CD4-positive, alpha-beta T cell (primary cell): ENCODE measurements at places on chromosomes 7 and 10. TPM values are rescaled to one million over a fixed set of nuclear protein-coding genes. Genes with fewer than 3 reads are reported as not detected.

Gene HOXA1
- total RNA-seq, result 0.22 TPM

Gene NKX1-2
- not detected for total RNA-seq

Gene CALD1
- total RNA-seq, result 0.33 TPM

Gene DCLRE1C
- total RNA-seq, result 15.4 TPM

DNA sequence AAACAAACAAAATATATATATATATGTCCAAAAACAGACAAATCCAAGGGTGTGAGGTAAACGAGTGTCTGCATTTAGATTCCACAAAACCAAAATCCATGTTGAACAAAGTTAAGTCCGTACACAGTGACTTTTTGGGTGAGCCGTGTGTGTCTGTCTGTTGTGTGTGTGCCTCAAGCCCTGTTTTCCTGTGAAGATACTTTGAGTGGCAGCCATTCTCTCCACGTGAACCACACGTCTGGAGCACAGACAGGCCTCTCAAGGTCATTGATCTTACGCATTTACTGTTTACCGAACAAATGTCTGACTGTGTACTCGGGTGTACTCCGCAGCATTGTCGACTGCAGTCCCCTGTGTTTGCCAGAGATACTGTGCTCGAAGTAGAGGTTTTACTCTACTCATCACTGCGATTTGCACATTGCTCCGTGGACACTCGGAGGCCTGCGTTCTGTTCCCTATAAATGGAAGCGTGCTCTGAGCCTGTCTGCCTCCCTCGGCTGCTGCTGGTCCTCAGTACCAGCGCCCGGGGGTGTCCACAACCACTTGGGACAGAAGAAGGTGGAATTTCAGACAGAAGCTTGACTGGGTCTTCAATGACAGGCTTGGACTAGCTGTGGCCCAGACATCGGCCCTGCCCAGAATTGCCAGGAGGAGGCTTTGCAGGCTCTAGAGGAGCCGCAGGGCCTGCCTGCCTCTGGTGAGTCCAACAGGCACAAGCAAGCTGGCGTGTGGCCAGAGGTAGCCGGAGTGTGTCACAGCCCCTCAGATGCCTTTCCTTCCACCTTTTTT, 22.1 kb downstream of the CYP17A1 start:
- DNase-seq, result no peak
- H3K36me3 ChIP-seq, result peaks cover 50% of the 10 kb centered on the region
- no peak overlapping the region for H3K4me3 ChIP-seq
- no peak overlapping the region for H3K27ac ChIP-seq
- peaks cover 15% of the 10 kb centered on the region for H3K4me1 ChIP-seq
- H3K27me3 ChIP-seq, result no peaks in the 10 kb centered on the region

GRCh38 chr10:104735757-104736391, 94.8 kb downstream of the SORCS3 start:
- DNase-seq, result no peak
- peaks cover 4% of the 10 kb centered on the region for H3K27me3 ChIP-seq
- no peaks in the 10 kb centered on the region for H3K4me1 ChIP-seq
- no peak overlapping the region for H3K27ac ChIP-seq
- H3K36me3 ChIP-seq, result no peaks in the 10 kb centered on the region

GRCh38 chr7:108947526-108947925, 377.9 kb downstream of the DNAJB9 start:
- no peak overlapping the region for H3K27ac ChIP-seq
- DNase-seq, result no peak
- no peaks in the 10 kb centered on the region for H3K36me3 ChIP-seq

DNA sequence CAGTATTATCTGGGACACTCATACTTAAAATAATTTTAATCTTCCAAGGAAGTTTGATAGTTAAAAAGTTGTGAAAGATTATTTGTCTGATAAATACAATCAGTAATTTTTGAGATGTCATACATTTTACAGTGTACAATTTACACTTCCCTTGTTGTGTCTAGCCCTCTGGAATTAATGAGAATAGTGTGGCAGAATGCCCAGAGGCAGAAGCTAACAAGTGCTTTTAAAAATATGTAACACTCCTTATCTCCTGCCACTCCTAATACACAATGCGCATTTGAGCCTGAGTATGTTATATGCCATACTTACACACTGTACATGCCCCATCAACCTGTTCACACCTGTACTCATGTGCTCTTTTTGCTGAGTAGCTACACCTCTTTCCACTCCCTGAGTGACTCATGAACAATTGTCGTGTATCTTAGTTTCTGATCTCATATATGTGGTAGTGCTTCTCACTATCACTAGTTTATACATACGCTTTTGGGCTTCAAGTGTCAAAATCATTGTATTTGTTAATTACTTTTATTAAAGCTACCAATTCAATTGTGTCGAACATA, 106.9 kb upstream of the GNAI1 start:
- no peaks in the 10 kb centered on the region for H3K4me1 ChIP-seq
- H3K27ac ChIP-seq, result no peak overlapping the region
- H3K4me3 ChIP-seq, result no peak overlapping the region
- DNase-seq, result no peak
- no peaks in the 10 kb centered on the region for H3K36me3 ChIP-seq

Gene C10orf143
- total RNA-seq, result 5.8 TPM

DNA sequence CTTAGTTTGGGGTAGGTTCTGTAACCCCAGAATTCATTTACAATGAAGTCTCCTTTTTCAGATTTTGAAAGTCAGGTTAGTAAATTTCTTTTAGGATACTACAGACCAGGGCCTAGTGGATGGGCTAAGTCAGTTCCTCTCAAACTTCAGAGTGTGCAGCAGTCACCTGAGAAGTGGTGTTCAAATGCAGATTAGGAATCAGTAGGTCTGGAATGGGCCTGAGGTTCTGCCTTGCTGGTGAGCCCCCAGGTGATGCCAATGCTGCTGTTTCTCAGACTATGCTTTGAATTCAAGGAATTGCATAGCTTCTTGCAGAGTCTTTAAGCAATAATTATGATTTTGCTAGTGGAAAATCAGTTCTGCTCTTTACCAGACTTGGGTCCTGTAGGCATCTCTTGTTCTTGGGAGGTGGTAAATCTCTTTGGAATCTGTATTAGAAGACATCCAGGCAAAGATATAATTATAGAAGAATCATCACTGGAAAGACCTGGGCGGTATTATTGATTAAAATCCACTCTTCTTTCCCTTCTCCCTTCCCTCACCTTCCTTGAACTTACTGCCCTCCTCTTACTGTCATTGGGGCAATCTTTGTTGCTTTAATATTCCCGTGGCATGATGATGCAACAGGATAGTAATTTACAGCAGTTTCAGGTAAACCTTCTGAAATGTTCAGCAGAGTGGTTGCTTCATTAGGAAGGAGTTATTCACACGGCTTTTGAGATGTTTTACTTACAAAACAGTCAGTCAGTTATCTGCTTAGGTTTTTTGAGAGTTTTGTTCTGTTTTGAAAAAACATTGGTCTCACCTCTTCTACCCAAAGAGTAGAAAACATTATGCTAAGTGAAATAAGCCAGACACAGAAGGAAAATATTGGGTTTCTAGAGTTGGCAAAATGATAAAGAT, 87.2 kb downstream of the NRF1 start:
- no peaks in the 10 kb centered on the region for H3K27me3 ChIP-seq
- no peaks in the 10 kb centered on the region for H3K4me1 ChIP-seq
- peaks cover 13% of the 10 kb centered on the region for H3K36me3 ChIP-seq
- H3K27ac ChIP-seq, result no peak overlapping the region
- no peak for DNase-seq

Gene MMP21
- 0.16 TPM for total RNA-seq

DNA sequence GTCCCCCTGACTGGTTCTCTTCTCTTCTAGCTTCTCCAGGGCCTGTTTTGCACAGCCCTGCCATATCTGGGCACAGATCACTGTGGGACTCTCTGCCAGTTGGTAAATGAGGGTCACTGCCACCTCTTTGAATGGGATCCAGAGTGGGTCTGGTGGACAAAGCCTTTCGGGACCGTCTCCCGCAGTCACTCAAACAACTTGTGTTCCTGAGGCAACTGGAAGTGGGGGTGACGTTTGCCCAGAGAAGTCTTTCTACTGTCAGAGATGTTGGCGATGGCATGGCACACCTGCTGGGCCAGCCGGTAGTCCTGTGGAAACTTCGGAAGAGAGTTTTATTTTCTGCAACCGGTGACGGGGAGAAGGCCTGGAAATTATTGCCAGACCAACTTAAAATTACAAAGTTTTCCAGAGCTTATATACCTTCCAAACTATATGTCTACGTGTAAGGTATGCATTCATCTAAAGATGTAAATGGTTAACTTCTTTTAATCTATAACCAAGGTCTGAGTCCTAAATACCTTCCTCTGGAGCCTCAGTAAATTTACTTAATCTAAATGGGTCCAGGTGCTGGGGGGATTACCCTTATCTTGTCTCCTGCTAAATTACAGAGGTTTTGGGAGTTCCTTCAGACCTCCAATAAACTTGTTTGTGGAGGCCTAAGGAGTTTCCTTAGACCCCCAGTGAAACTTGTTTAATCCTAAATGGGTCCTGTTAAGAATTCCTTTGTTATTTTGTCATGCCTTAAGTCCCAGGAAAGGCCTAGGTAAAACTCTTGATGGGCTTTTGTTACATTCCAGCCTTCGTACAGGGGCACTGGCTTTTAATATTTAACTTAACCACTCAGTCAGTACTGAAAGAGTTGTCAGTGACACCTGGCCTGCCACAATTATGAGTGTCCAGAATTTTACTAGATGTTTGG, 94.0 kb downstream of the NPSR1 start:
- no peak overlapping the region for H3K4me3 ChIP-seq
- H3K36me3 ChIP-seq, result no peaks in the 10 kb centered on the region
- no peak overlapping the region for H3K27ac ChIP-seq

Gene NUTM2B
- total RNA-seq, result 0.99 TPM

GRCh38 chr10:89042562-89042961, 52.0 kb downstream of the FAS start:
- no peak overlapping the region for H3K27ac ChIP-seq
- H3K4me3 ChIP-seq, result no peak overlapping the region
- H3K27me3 ChIP-seq, result no peaks in the 10 kb centered on the region
- H3K36me3 ChIP-seq, result no peaks in the 10 kb centered on the region
- no peak for DNase-seq

GRCh38 chr10:89144836-89145235, 62.3 kb downstream of the CH25H start:
- no peak overlapping the region for H3K27ac ChIP-seq
- DNase-seq, result no peak
- no peaks in the 10 kb centered on the region for H3K36me3 ChIP-seq

GRCh38 chr7:127667759-127668530, 16.0 kb downstream of the SND1 start:
- DNase-seq, result no peak
- no peaks in the 10 kb centered on the region for H3K27me3 ChIP-seq
- H3K4me1 ChIP-seq, result no peaks in the 10 kb centered on the region
- peaks cover 17% of the 10 kb centered on the region for H3K36me3 ChIP-seq
- no peak overlapping the region for H3K4me3 ChIP-seq
- H3K27ac ChIP-seq, result no peak overlapping the region

Gene MARVELD1
- total RNA-seq, result 0.52 TPM

DNA sequence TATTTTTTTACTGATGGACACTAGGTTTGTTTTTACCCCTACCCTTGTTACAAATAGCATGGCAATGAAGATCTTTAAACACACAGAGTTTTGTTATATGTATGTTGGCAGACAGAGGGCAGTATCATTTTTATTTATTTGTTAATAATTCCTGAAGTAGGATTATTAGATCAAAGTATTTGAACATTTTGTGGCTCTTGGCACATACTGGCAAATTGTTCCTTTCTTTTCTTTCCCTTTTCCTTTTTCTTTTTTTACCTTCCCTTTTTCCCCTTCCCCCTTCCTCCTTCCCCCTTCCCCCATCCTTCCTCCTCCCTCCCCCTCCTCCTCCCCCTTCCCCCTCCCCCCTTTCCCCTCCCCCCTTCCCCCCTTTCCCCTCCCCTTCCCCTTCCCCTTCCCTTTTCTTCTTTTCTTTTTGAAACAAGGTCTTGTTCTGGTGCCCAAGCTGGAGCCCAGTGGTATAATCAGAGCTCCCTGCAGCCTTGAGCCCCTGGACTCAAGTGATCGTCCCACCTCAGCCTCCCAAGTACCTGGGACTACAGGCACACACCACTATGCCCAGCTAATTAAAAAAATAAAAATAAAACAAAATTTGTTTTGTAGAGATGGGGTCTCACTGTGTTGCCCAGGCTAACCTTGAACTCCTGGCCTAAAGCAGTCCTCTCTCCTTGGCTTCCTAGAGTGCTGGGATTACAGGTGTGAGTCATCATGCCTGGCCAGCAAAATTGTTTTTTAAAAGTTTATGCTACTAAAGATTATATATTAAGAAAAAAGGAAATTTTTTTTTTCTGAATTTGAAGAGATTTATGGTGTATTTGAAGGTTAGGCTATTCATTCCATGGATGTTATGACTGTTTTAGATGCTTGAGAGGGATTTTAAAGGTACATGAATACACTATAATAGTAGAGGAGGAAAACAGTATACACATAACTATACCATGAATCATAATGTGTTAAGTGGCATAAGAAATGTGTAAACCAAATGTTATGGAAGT, 39.3 kb downstream of the SEPTIN7 start:
- H3K4me3 ChIP-seq, result no peak overlapping the region
- H3K36me3 ChIP-seq, result peaks cover 29% of the 10 kb centered on the region
- H3K27me3 ChIP-seq, result no peaks in the 10 kb centered on the region
- no peak for DNase-seq

DNA sequence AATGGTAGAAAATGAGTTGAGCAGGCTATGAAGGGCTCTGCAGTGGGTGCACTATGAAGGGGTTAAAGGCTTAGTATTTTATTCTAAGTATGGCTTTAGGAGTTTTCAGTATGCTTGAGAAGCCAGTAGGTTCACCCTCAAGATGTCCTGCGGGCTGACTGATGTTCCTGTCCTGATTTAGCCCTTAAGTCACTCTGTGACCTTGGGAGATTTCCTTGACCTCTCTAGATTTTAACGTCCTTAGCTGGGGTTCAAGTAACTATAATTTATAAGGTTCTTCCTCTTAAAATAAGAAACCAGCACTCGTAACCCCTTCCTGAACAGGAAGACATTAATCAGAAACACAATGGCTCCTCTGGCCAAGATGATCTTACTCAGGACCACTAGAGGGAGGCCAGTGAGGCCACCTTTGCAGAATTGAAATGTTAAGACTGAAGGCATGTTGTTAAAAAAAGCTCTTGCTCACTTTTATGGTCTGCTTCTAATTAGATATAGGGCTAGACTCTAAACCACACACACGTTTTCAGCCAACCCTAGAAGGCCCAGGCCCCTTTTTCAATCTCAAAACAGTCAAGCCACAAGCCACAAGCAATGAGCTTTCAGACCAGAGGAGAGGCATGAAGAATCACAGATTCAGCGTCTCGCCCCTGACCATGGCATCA, 41.9 kb downstream of the CDK1 start:
- no peak overlapping the region for H3K27ac ChIP-seq
- no peaks in the 10 kb centered on the region for H3K36me3 ChIP-seq
- H3K4me3 ChIP-seq, result no peak overlapping the region
- H3K4me1 ChIP-seq, result no peaks in the 10 kb centered on the region

Gene PILRA
- 4.6 TPM for total RNA-seq

DNA sequence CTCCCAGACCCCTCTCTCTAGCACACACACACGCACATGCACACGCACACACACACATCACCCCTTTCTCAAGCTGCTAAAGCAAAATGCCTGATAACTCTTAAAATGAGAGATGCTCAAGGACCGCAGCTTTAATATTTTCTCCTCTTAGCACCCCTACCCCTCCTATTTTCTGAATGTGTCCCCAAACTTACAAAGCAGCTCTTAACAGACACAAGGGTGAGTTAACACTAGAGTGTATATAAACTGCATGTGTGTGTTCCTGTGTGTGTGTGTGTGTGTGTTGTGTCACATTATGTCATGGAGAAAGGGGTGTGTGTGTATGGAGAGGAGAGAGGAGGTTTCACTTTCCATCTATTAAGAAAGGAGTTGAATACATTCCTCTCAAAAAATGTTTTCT, 1.3 kb downstream of the PTN start:
- H3K36me3 ChIP-seq, result no peaks in the 10 kb centered on the region
- DNase-seq, result no peak
- H3K4me3 ChIP-seq, result no peak overlapping the region

- H3K27ac ChIP-seq, result no peak overlapping the region
Measured at GRCh38 chr10:110392868-110393740, 88.4 kb upstream of the SMNDC1 start.

Gene ZNF438
- 2.0 TPM for total RNA-seq
